ENCODE measurements at places on chromosomes 1 and 21. TPM values are rescaled to one million over a fixed set of nuclear protein-coding genes. Genes with fewer than 3 reads are reported as not detected.

Gene GSTM1
- total RNA-seq: not detected

- DNase-seq: peak; percentile 85
- peak overlapping the region; percentile 66 for H3K4me3 ChIP-seq
- no peaks in the 10 kb centered on the region for H3K27me3 ChIP-seq
- peak overlapping the region; percentile 97 for H3K27ac ChIP-seq
- no peaks in the 10 kb centered on the region for H3K36me3 ChIP-seq
- peaks cover 97% of the 10 kb centered on the region for H3K4me1 ChIP-seq
These were observed 28.1 kb downstream of the AHDC1 start for GRCh38 chr1:27575840-27576331.

DNA sequence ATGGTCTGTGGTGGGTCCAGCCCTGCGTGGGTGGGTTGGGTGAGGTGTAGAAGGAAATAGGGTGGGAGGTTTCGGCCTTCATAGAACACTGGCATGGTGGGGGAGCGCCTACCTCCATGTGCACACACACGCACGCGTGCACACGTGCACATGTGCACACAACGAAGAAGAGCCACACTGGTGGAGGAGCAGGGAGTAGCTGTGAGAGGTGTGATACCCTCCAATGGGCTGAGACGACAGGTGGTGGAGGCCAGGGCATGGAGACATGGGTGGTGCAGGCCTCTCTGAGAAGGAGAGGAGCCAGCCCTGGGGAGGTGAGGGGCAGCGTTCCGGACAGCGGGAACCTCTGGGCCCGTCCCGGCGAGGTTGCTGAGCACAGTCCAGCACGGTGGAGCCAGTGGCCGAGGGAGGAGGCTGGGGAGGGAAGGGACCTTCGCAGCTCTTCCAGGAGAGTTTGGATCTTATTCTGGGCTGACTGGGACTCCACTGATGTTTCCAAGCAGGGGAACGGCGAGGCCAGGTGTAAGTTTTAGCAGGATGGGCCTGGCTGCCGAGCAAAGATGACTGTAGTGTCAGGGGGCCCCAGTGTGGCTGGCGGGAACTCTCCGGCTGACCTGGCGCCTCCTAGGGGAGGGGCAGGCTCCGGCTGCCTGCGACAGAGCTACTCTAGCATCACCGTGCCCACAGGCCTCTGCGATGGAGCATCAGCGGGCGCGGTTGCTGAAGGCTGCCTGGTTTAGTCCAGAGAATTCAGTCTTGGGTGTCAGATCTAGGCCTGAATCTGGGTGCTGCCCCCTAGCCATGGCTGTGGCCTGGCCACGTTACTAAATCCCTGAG is 107.2 kb downstream of the ARHGEF10L start:
- peaks cover 55% of the 10 kb centered on the region for H3K36me3 ChIP-seq
- no peak for DNase-seq
- H3K27me3 ChIP-seq: no peaks in the 10 kb centered on the region
- H3K27ac ChIP-seq: no peak overlapping the region
- H3K4me1 ChIP-seq: peaks cover 8% of the 10 kb centered on the region

Gene VPS45
- 54.4 TPM for total RNA-seq

DNA sequence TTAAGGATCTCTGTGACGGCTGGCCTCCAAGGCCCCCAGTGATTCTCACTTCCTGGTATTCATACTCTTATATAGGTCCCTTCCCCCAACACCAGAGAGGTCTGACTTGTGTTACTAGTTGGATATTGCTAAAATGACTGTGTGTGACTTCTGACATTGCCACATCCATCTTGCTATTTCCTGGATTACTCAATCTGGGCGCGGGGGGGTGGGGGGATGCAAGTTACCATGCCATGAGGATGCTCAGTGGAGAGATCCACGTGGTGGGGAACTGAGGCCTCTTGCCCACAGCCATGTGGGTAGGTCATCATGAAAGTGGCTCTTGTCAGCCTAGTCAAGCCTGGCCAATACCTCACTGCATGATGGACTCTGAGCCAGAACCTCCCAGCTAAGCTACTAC is 117.0 kb downstream of the UBE2U start:
- no peaks in the 10 kb centered on the region for H3K36me3 ChIP-seq
- DNase-seq: no peak
- no peak overlapping the region for H3K4me3 ChIP-seq
- H3K27ac ChIP-seq: no peak overlapping the region
- no peaks in the 10 kb centered on the region for H3K27me3 ChIP-seq

- peaks cover 64% of the 10 kb centered on the region for H3K4me1 ChIP-seq
- H3K27me3 ChIP-seq: no peaks in the 10 kb centered on the region
- no peaks in the 10 kb centered on the region for H3K36me3 ChIP-seq
- H3K4me3 ChIP-seq: no peak overlapping the region
These were observed 87.0 kb downstream of the SIPA1L2 start for GRCh38 chr1:232542633-232543593.

DNA sequence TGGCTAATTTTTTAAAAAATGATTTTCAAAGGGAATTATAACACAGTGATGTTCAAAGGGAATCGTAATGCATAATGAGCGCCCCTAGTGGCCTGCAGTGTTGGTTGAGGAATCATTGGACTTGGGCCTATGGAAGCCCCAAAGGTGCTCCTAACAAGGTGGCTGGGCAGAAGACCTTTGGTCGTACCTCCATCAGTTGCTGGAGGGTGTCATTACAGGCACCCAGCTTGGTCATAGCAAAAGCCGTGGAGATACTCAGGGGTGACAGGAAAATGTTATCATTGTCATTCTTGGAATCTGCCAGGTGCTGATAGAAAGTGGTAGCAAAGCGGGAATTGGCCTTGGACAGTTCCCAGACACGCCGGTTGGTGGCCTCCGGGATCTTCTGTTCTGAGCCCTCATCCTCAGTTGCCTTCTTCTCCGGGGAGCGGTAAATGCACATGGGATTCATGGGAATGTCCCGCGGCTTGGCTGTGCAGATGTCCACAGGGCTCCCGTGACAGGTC is 2.7 kb downstream of the SERPINC1 start:
- H3K27ac ChIP-seq: no peak overlapping the region
- H3K36me3 ChIP-seq: no peaks in the 10 kb centered on the region
- H3K27me3 ChIP-seq: no peaks in the 10 kb centered on the region
- DNase-seq: no peak

Gene CELA3A
- not detected for total RNA-seq

GRCh38 chr21:44990921-44991320 is 51.1 kb downstream of the SLX9 start:
- H3K27ac ChIP-seq: no peak overlapping the region
- no peaks in the 10 kb centered on the region for H3K27me3 ChIP-seq
- no peak overlapping the region for H3K4me3 ChIP-seq
- H3K4me1 ChIP-seq: peaks cover 41% of the 10 kb centered on the region
- DNase-seq: no peak
- no peaks in the 10 kb centered on the region for H3K36me3 ChIP-seq

GRCh38 chr21:45741691-45742090 is 98.2 kb downstream of the PCBP3 start:
- no peak overlapping the region for H3K27ac ChIP-seq
- no peaks in the 10 kb centered on the region for H3K4me1 ChIP-seq
- no peak for DNase-seq
- no peak overlapping the region for H3K4me3 ChIP-seq
- H3K36me3 ChIP-seq: no peaks in the 10 kb centered on the region

Gene HCRTR1
- total RNA-seq: 0.44 TPM

DNA sequence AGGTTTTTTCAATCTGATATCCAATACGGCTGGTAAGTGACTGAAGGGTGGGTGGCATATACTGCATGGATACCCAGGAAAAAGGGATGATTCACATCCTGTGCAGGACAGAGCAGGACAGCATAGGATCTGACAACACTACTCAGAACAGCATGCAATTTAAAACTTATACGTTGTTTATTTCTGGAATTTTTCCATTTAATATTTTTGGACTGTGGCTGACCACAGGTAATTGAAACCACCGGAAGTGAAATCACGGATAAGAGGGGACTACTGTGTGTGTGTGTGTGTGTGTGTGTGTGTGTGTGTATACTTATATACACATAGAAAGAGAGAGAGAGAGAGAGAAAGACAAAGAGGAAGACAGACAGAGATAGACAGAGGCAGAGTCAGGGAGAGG is 23.0 kb downstream of the ERICH3 start:
- H3K4me3 ChIP-seq: no peak overlapping the region
- no peak overlapping the region for H3K27ac ChIP-seq
- no peak for DNase-seq
- H3K36me3 ChIP-seq: no peaks in the 10 kb centered on the region
- no peaks in the 10 kb centered on the region for H3K27me3 ChIP-seq

- H3K36me3 ChIP-seq: no peaks in the 10 kb centered on the region
- no peak overlapping the region for H3K27ac ChIP-seq
- H3K4me3 ChIP-seq: no peak overlapping the region
- no peaks in the 10 kb centered on the region for H3K4me1 ChIP-seq
- DNase-seq: no peak
These were observed 21.6 kb downstream of the NUP210L start for GRCh38 chr1:154133256-154133655.

DNA sequence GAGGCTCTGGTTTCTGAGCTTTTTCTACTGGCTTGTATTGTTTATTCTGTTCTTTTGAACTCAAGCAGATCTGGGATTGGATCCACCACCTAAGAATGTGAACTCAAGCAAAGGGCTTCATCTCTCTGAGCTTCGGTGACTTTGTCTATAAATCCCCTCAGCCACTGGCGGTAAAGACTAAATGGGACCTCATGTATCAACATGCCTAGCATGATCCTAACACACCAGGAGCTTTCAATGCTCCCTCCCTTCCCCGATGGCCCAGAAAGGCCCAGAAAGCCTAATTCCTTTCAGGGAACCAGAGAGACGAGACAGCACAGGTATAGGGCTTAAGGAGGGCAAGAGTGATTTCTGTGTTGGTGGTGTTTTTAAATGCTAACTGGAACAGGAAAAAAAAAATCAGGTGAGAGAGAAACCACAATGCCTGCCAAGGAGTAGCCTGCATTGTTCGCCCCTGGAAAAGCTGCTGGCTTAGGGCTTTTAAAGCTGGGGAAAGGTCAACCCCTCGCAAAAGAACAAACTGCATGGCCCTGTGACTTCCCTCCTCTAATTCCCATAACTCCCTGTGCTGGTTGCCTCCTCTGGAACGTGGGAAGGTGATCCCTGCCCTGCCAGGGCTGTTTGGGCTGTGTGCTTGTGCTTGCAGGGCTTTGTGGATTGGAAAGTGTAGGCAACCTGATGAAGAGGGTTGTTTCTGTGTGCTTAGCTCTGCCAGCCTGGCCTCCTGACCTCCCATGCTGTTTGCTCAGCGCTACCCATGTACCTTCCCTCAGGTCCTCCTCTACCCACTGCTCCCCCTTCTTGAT is 147.0 kb downstream of the PLPP3 start:
- DNase-seq: no peak
- H3K4me1 ChIP-seq: peaks cover 44% of the 10 kb centered on the region
- no peaks in the 10 kb centered on the region for H3K27me3 ChIP-seq
- H3K27ac ChIP-seq: peak overlapping the region; percentile 59
- H3K36me3 ChIP-seq: no peaks in the 10 kb centered on the region

Gene C1orf185
- not detected for total RNA-seq

GRCh38 chr21:36709868-36710728 is 11.2 kb downstream of the SIM2 start:
- no peak for DNase-seq
- H3K27ac ChIP-seq: no peak overlapping the region
- H3K4me1 ChIP-seq: peaks cover 55% of the 10 kb centered on the region
- no peaks in the 10 kb centered on the region for H3K36me3 ChIP-seq
- H3K27me3 ChIP-seq: peaks cover 100% of the 10 kb centered on the region

DNA sequence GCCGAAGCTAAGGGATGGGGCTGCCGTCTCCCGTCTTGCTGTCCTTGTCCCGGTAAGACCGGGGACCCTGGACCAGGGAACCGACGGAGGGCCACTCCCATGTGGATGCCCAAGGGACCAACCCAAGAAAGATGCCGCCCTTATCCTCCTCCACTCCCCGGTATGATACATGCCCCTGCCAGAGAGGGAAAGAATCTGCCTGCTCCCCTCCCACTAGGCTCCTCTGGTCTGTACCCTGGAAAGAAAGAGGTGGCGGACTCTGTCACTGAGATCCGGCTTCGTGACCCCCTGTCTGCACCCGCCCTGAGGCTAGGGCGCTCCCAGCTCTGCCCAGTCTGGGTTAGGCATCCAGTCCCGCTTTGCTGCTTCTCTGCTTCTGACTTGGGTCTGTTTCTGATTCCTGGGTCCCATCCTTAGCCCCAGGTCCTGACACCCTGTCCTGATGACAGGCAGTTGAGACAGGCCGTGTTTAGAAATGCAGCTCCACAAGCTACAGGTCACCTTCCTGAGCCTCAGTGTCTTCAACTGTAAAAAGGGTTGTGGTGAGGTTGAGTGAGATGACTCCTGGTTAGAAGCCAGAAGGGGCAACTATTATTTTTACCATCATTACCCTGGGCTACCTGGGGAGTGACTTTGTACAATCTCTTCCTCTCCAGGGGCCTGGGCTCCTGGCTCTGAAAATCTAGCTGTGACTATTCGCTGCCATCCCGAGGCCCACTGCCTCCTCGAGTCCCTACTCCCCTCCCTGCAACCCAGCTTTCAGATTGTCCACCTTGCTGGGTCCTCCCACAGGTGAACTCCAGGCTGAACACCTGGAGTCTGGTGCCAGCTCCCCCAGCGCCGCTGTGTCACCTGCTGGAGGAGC is 3.7 kb downstream of the MATN1 start:
- no peak for DNase-seq
- peak overlapping the region; percentile 78 for H3K4me3 ChIP-seq
- H3K4me1 ChIP-seq: peaks cover 10% of the 10 kb centered on the region
- no peaks in the 10 kb centered on the region for H3K36me3 ChIP-seq

- peaks cover 3% of the 10 kb centered on the region for H3K36me3 ChIP-seq
- H3K27ac ChIP-seq: no peak overlapping the region
- H3K4me1 ChIP-seq: peaks cover 40% of the 10 kb centered on the region
- DNase-seq: no peak
These were observed 13.4 kb downstream of the RAB7B start for GRCh38 chr1:205989786-205990185.

DNA sequence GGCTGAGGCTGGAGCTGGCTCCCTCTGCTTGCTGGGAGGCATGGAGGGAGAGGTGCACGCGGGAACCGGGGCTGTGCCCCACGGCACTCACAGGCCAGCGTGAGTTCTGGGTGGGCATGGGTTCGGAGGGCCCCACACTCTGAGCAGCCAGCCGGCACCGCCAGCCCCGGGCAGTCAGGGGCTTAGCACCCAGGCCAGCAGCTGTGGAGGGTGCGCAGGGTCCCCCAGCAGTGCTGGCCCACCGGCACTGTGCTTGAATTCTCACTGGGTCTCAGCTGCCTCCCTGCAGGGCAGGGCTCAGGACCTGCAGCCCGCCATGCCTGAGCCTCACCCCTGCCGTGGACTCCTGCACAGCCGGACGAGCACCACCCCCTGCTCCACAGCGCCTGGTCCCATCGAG is 164.9 kb upstream of the PLD5 start:
- H3K27ac ChIP-seq: no peak overlapping the region
- no peak for DNase-seq
- H3K4me3 ChIP-seq: no peak overlapping the region

Gene FTCD
- 2.2 TPM for total RNA-seq
